ENCODE measurements at places on chromosomes 11 and 22. TPM values are rescaled to one million over a fixed set of nuclear protein-coding genes. Genes with fewer than 3 reads are reported as not detected.

The POTEH gene
- total RNA-seq, result not detected

The MMP8 gene
- total RNA-seq, result not detected

The PDGFB gene
- total RNA-seq, result 0.32 TPM

The PTPRJ gene
- total RNA-seq, result 10.6 TPM

The TSKU gene
- 19.5 TPM for total RNA-seq

The OR52E2 gene
- not detected for total RNA-seq

The JRKL gene
- total RNA-seq, result 12.2 TPM

The GCAT gene
- 23.9 TPM for total RNA-seq

The TP53AIP1 gene
- total RNA-seq, result under 0.01 TPM

The ACTN3 gene
- total RNA-seq, result under 0.01 TPM

The DLG2 gene
- total RNA-seq, result 3.5 TPM

The MPZL2 gene
- 2.9 TPM for total RNA-seq

The UPB1 gene
- total RNA-seq, result not detected

Measured in articular chondrocyte of knee joint (primary cell).